ENCODE measurements at places on chromosomes 12 and 14.

DNA sequence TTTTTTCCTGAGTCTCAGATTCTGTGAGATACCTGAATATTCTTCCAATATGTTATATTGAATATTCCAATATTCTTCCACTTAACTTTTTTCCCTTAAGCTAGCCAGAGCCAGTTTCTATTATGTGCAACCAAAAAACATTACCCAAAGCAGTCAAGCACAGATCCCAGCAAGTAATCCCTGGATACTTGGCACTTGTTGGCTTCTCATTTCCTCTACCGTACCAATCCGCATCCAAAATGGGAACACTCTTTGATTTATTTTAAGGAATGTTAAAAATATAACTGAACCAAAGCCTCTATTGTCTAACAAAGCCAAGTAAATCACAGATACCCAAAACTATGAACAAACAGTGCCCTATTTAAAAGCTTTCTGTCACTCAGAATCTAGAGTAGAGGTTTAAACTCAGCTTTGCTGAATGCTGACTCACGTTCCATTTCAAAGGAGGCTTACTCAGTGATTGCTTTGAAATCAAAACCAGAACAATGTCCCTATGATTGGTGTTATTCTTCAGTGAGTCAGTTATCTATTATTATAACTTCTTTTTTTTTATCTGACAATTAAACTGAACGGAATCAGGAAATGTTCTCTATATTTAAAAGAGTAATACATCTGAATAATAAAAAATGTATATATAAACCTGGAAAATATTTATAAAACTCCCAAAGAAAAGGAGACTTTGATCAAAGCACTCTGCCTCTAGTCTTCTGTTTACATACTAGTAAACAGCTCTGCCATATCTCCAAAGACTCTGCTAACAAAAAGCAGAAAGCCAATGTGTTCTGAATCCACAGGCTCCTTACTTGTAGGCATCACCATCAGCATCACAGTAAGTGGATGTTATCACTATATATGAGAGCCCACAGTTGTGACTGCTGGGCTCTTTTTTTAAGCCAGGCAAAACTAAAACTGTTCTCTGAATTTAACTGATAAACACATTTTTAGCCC is 360.8 kb downstream of the CCDC91 start:
- DNase-seq = no peak

DNA sequence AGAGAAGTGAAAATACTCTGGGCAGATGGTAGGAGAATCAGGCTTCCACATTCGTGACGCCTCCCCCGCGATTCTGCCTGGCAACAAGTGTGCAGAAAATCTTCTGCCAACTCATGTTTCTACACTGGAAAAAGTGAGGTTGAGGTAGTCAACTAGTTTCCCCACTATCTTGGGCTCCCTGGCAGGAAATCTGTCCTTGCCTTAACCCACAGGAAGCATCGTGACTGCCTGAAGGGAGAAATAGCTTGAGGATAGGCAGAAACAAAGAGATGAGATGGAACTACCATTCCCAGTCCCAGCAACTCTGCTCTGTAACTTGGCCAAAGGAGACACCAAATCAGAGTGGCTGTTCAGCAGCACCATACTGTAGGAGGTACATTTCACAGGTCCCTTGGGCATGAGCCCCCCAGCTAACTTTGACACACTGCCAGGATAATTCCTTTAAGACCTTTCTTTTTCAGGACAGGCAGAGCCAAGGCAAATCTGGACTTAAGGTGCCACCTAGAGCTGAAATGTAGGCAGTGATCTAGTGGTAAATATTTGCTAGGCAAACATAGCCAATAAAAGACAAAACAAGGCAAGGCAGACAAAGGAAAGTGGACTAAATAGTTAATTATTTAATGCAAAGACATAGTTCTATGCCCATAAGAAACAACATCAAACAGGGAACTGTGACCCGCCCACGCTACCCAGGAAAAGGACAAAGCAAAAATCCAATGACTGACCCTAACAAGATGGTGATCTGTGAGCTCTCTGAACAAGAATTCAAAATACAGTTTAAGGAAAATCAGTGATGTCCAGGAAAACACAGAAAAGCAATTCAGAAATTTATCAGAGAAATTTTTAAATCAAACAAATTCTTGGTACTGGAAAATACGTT is 205.1 kb downstream of the PTPRO start:
- no peak for DNase-seq

DNA sequence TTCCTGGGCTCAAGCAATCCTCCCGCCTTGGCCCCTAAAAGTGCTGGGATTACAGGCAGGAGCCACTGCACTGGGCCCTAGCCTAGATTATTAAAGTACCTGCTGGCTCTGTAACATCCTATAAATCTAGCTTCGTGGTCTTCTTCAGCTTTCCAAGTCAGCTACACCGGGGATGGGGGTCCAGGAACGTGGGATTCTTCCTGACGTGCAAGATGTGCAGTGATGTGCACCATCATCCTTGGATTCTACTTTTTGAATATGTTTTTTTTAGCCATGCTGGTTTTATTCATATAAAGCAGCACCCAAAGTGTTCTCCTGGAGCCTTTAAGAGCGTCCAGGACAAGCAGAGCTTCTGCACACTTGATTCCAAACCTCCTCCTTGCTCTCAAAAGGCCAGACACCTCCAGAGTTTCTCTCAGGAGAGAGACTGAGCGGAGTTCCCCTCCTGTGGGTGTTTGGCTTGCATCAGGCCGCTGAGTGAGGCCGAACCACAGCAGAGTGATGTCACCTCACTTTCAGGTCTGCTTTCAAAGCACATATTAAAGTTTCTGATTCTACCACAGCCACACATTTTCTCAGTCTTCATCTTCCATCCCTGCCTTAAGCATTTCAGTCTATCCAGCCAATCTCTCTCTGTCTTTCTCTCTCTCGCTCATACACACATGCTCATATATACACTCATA is 33.4 kb downstream of the VCPKMT start:
- DNase-seq = peak; percentile 88

DNA sequence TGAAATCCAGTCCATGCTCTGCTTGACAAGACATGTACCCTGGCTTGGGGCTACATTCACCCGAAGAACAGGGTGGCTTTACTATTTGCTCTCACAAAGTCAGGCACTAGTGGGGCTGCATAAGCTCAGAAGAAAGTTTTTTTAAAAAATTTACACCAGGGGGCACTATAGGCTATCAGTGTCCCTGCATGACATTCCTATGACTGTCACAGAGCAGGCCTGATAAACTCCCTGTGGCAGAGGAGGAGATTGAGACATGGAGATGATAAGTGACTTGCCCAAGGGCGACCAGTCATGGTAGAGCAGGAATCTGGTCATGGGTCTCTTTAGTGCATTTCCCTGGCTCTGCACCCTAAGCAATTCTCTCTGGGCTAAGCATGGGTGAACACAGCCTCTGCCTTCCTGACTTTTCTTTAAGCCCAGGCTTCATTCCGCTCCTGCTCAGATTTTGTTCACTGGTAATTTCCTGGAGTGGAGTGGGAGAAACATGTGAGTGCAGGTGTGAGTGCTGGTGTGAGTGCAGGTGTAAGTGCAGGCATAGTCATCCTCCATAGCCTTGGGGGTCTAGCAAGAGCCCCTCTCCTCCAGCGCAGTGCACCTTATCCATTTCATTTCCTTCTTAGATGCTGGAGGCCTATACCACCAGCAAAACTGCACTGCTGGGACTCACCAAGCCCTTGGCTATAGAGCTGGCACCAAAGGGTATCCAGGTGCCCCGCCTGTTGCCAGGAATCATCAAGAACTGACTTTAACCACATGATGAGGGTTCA is 91.6 kb downstream of the DHRS2 start:
- no peak for DNase-seq

- DNase-seq = peak; percentile 60
These were observed 16.3 kb downstream of the RAPGEF3 start for GRCh38 chr12:47742253-47742825.

DNA sequence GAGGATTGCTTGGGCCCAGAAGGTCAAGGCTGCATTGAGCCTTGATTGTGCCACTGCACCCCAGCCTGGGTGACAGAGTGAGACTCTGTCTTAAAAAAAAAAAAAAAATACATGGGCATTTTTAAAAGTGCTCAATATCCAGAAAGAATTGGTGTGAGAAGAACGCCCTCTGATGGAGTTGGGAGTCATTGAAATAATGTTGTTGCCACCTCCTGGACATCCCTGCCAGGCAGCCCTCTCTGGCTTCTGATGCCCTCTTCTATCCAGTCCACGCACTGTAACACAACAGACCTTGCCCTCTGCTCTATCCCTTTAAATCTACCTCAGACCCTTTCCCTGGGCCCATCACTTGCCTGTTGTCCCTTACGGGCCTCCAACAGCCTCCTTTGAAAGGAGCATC is 4.9 kb downstream of the PTGDR start:
- peak; percentile 30 for DNase-seq

DNA sequence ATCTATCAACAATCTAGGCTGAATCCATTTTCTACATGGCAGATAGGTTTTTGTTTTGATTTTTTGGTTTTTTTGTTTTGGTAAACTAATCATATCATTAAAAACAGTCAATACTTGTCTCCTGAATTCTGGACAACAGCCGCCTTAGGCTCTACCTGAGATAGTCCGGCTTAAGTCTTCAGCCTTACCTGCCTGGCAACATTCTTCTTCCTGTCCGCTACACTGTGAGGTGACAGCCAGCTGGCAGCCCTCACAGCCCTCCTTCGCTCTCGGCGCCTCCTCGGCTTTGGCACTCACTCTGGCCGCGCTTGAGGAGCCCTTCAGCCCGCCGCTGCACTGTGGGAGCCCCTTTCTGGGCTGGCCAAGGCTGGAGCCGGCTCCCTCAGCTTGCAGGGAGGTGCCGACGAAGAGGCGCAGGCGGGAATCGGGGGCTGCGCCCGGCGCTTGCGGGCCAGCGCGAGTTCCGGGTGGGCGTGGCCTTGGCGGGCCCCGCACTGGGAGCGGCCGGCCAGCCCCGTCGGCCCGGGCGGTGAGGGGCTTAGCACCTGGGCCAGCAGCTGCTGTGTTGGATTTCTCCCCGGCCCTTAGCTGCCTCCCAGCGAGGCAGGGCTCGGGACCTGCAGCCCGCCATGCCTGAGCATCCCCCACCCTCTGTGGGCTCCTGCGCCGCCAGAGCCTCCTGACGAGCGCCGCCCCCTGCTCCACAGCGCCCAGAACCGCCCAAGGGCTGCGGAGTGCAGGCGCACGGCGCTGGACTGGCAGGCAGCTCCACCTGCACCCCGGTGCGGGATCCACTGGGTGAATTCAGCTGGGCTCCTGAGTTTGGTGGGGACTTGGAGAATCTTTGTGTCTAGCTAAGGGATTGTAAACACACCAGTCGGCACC is 49.0 kb downstream of the MDGA2 start:
- DNase-seq = no peak

GRCh38 chr14:71290960-71291466 is 383.8 kb downstream of the PCNX1 start:
- peak; percentile 52 for DNase-seq

- peak; percentile 49 for DNase-seq
These were observed 947 bp downstream of the AEBP2 start for GRCh38 chr12:19440019-19440858.

GRCh38 chr12:79114896-79115295 is 250.3 kb downstream of the SYT1 start:
- no peak for DNase-seq

- DNase-seq = peak; percentile 36
These were observed 22.5 kb downstream of the CABP1 start for GRCh38 chr12:120662879-120663278.

DNA sequence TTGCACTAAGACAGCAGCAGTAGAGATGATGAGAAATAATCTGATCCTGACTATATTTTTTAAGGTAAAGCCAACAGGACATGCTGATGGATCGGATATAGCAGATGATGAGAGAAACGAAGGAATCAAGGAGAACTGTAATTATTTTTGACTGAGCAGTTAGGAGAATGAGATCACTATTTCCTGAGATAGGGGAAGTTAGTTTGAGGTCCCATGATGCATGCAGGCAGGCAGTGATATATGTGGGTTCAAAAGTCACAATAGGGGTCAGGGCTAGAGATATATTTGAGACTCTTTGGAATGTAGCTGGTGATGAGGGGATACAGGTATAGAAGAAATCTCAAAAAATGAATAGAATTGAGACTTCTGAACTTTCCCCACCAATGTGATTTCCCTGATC is 107.6 kb downstream of the GTF2A1 start:
- no peak for DNase-seq

DNA sequence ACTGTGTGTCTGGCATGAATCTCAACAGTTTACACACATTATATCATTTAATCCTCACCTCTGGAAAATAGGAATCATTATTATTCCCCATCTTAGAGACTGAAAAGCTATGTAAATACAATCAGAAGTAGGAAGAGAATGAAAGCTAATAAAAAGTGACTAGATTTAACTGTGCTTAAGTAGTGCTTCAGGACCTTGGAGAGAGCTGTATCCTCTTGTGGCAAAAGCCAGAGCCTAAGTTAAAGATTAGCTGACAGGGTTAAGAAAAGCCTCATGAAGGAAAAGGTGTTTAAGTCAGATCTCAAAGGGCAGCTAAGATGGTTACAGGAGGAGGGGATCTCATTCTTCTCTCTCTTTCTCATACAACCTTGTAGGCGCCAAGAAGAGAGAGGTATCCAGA is 65.3 kb upstream of the TMEM233 start:
- DNase-seq = no peak

DNA sequence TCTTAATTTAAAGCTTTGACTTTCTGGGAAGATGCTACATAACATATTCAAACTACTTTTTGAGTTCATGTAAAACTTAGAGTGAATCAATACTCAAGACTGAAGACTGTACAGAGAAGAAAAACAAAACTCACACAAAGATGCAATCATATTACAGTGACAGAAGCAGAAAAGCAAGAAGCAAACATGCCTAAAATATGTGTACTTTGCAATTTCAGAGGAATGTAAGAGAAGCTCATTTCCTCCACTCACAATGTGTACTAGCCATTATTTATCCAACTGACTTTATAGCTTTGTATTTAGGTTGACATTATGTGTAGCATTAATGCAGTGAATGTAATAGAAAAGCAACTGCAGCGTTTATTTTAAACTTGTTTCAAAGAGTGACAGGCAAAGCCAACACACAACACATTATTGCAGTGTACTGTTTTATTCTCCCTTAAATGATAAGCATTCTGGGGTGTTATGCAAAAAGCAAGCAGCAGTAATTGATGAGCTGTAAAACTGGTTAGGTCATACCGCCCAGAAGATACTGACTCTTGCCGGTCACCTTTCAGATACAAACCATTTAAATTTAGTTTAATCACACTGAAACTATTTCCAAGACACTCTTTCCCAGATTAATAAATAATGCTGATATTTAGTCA is 88.2 kb upstream of the PAWR start:
- DNase-seq = no peak

DNA sequence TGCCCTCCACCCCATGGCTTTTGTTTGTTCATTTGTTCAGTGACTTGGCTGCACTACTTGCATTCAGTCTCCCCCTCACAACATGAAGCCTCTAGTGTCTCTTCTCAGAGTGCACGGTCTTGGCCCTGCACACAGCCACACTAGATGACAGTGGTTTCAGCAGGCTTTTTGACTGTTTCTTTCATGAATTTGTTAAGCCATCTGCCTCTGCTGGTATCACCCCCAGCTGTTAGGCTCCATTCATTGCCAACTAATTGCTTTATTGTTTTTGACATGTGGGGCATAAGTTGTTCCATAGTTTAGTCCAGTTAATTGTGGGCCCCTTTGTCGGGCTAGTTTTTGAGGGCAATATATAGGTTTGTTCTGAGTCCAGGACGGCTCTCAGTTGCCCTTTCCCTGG is 18.8 kb downstream of the OS9 start:
- no peak for DNase-seq

- peak; percentile 46 for DNase-seq
These were observed 18.2 kb upstream of the CLEC2D start for GRCh38 chr12:9651265-9651729.
